ENCODE measurements at places on chromosomes 1 and 21. TPM values are rescaled to one million over a fixed set of nuclear protein-coding genes. Genes with fewer than 3 reads are reported as not detected.

DNA sequence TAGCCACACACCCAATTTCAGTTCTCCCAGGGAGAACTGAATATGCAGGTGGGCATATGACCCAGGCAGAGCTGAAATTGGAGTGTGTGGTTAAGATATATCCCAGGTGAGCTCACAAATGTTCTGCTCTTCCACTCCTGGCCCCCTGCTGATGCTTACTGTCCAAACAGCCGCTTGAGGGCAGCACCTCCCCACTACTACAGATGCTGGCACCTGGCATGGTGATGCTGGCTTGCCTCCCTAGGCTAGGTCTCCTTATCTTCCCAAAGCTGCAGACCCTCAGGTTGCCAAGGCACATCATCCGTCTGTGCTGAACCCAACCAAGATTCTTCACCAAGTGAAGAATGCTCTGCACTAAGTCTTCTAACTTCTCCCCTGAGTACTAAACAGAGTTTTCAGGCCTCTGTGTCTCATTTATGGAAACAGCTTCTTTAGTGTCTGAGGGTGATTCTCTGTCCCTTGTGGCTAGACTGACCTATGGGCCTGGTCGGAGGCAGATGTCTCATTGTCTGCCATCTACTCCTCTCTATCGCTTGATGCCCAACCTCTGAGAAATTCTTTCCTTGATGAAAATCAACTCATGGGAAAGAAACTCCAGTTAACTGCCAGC lies 27.2 kb downstream of the XCL1 start:
- no peak overlapping the region for H3K27ac ChIP-seq
- no peaks in the 10 kb centered on the region for H3K36me3 ChIP-seq
- DNase-seq, result peak; percentile 48

GRCh38 chr1:93490357-93490756 lies 42.4 kb downstream of the FNBP1L start:
- no peaks in the 10 kb centered on the region for H3K27me3 ChIP-seq
- DNase-seq, result no peak
- H3K36me3 ChIP-seq, result no peaks in the 10 kb centered on the region
- H3K4me1 ChIP-seq, result no peaks in the 10 kb centered on the region
- H3K27ac ChIP-seq, result no peak overlapping the region
- H3K4me3 ChIP-seq, result no peak overlapping the region

- DNase-seq, result no peak
- H3K4me3 ChIP-seq, result no peak overlapping the region
- no peaks in the 10 kb centered on the region for H3K36me3 ChIP-seq
- H3K4me1 ChIP-seq, result no peaks in the 10 kb centered on the region
- H3K27me3 ChIP-seq, result peaks cover 5% of the 10 kb centered on the region
Observed at GRCh38 chr1:230010603-230011332, 56.3 kb upstream of the GALNT2 start.

DNA sequence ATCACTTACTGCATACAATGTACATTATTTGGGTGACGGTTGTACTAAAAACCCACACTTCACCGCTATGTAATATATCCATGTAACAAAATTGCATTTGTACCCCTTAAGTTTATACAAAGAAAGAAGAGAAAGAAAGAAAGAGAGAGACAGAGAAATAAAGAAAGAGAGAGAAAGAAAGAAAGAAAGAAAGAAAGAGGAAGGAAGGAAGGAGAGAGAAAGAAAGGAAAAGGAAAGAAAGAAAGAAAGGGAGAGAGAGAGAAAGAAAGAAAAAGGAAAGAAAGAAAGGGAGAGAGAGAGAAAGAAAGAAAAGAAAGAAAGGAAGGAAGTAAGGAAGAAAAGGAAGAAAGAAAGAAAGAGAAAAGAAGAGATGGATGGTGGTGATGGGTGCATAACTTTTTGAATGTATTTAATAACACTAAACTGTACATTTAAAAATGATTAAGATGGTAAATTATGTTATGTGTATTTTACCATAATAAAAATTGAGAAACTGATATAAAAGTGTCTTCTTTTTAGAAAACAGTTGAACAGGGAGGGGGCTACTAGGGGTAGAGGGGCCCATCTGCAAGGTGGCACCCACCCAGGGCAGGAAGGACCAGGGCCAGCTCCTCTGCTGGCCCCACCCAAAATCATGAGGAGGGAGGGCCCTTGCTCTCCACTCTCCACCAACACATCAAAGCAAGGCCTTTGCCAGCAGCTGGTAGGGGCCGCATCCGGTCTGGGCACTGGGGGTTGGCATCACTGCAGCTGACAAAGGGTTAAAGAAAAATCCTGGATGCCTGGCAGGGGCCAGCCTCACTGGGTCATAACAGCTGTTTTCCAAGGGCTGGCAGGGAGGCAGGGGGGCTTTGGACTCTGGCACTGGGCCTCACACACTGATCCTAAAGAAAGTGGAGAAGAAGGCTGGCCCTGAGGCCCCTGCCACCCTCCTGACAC lies 153.9 kb upstream of the EDN2 start:
- no peak overlapping the region for H3K27ac ChIP-seq
- no peaks in the 10 kb centered on the region for H3K36me3 ChIP-seq
- no peak overlapping the region for H3K4me3 ChIP-seq

- H3K36me3 ChIP-seq, result no peaks in the 10 kb centered on the region
- H3K27me3 ChIP-seq, result no peaks in the 10 kb centered on the region
- H3K4me3 ChIP-seq, result no peak overlapping the region
- H3K27ac ChIP-seq, result no peak overlapping the region
- H3K4me1 ChIP-seq, result no peaks in the 10 kb centered on the region
Observed at GRCh38 chr1:83790446-83790845, 208.5 kb downstream of the TTLL7 start.

- H3K4me3 ChIP-seq, result no peak overlapping the region
- H3K4me1 ChIP-seq, result peaks cover 3% of the 10 kb centered on the region
- no peaks in the 10 kb centered on the region for H3K36me3 ChIP-seq
- no peak for DNase-seq
- no peak overlapping the region for H3K27ac ChIP-seq
Observed at GRCh38 chr1:40625476-40626382, 39.8 kb downstream of the RIMS3 start.

- H3K36me3 ChIP-seq, result no peaks in the 10 kb centered on the region
- no peaks in the 10 kb centered on the region for H3K4me1 ChIP-seq
- H3K27me3 ChIP-seq, result no peaks in the 10 kb centered on the region
- no peak for DNase-seq
- no peak overlapping the region for H3K27ac ChIP-seq
Observed at GRCh38 chr1:104630567-104631149, 881.0 kb downstream of the AMY1C start.

DNA sequence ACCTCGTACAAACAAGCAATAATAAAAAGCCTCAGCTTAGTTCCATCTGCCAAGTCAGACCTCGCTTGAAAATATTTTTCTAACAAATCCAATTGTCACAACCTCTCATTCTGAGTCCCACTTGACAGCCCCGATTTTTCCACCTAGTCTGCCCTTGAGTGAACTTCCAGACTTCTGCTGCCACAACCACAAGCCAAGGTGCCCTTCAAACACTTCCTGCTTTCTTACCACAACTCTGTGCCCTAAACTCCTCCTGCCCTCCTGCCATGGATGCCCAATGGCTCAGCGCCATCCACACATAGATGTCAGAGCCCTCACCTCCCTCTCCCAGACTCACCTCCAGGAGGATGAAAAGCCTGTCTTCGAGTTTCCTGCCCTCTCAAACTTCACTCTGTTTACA lies 3.9 kb downstream of the TMPRSS2 start:
- H3K4me1 ChIP-seq, result peaks cover 51% of the 10 kb centered on the region
- no peaks in the 10 kb centered on the region for H3K36me3 ChIP-seq
- H3K27ac ChIP-seq, result peak overlapping the region; percentile 83
- H3K27me3 ChIP-seq, result no peaks in the 10 kb centered on the region

GRCh38 chr1:206010060-206010459 lies 6.9 kb upstream of the RAB7B start:
- H3K27ac ChIP-seq, result no peak overlapping the region
- H3K4me1 ChIP-seq, result no peaks in the 10 kb centered on the region
- H3K36me3 ChIP-seq, result no peaks in the 10 kb centered on the region
- DNase-seq, result no peak
- no peaks in the 10 kb centered on the region for H3K27me3 ChIP-seq
- H3K4me3 ChIP-seq, result no peak overlapping the region

The PCAT6 gene
- total RNA-seq, result 2.2 TPM

The SPRR2E gene
- total RNA-seq, result not detected

The OR6N1 gene
- total RNA-seq, result not detected

The S1PR1 gene
- 0.41 TPM for total RNA-seq

Data from Panc1 (cell line).